NCI-H1092 (cell line): ENCODE measurements at places on chromosomes 7 and 10.

GRCh38 chr10:11293332-11293731, 275.7 kb downstream of the CELF2 start:
- DNase-seq, result no peak

- DNase-seq, result no peak
Measured at GRCh38 chr7:117061751-117062150, 108.5 kb downstream of the ST7 start.

GRCh38 chr10:18437486-18437885, 213.9 kb downstream of the NSUN6 start:
- DNase-seq, result no peak

DNA sequence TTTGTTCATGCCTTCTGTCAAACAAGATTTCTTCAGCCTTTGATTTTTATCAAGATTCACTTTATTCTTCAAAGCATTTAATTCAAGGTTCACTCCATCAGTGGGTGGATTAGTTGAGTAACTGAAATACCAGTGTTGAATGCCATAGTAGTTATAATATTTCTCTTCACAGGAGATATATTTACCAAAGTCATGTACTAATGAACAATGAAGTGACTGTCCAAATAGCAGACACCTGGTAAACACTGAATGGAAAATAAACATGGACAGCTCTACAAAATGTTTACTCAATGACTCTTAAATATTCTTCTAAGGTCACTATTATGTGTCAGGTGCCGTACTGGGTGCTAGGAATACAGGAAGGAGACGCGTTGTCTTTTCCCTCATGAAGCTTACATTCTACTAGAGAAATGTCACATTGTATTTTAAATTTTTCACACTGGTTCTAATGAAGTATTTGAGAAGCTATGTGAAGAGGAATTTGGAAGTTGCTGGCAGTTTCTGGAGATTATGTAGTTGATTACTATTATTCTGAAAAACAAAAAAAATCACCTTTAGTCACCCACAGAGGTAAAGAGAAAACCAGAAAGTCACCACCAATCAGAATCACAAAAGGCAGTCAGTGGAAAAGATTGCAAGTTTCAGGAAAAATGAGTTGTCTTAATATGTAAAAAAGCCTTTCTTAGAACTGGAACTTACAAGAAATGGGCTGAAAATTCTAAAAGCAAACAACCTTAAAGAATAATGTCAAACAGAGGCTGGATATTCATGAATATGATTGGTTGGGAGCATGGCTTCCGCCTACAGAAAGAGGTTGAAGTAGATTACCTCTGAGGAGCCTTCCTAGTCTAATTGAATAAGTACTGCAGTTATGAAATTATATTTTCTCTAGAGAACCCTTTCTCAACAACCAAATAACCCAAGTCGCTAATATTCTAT, 84.5 kb downstream of the RTKN2 start:
- DNase-seq, result no peak

DNA sequence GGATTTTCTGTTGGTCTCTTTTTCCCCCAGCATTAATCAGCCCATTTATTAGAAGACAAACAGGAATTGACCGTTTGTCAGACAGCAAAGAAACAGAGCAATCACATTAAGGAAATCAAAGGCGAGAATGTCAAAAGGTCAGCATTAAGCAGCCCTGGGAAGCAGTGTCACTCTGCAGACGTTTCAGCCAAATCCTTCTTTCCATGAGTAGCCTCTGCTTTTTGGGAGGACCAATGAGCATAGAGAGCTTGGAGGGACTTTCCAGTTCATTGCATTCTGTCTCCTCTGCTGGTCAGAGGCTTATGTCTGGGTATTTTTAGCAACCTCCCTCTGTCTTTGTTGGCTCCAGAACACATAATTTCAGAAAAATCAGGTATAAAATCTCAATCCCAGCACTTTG, 481.4 kb downstream of the GALNT17 start:
- no peak for DNase-seq

GRCh38 chr10:94859086-94859485, 79.4 kb upstream of the CYP2C9 start:
- DNase-seq, result no peak

- DNase-seq, result no peak
Measured at GRCh38 chr7:30702200-30702599, 19.9 kb upstream of the CRHR2 start.

GRCh38 chr7:102890292-102890970, 22.4 kb upstream of the LRRC17 start:
- no peak for DNase-seq

- no peak for DNase-seq
Measured at GRCh38 chr10:48456361-48456804, 148.5 kb downstream of the ARHGAP22 start.

GRCh38 chr10:58780476-58780875, 267.8 kb downstream of the BICC1 start:
- no peak for DNase-seq

DNA sequence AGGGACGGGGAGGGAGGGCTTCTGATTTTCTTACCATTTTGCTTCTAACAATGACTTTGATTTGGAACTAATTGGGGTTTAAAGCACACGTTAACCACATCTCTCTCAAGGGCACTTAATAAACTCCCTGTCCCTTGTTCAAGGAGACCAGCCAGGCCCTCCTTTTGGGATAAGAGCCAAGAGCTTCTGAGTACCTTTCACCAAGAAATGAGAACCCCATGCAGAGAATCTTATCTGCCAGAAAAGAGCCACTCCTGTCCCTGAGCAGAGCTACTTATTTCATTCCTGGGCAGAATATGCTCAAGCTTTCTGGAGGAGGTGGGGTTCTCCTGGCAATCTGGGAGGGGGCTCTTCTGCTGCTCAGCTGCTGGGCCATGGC, 574.6 kb downstream of the GALNT17 start:
- DNase-seq, result no peak

- DNase-seq, result no peak
Measured at GRCh38 chr7:22683379-22683778, 43.6 kb upstream of the IL6 start.

DNA sequence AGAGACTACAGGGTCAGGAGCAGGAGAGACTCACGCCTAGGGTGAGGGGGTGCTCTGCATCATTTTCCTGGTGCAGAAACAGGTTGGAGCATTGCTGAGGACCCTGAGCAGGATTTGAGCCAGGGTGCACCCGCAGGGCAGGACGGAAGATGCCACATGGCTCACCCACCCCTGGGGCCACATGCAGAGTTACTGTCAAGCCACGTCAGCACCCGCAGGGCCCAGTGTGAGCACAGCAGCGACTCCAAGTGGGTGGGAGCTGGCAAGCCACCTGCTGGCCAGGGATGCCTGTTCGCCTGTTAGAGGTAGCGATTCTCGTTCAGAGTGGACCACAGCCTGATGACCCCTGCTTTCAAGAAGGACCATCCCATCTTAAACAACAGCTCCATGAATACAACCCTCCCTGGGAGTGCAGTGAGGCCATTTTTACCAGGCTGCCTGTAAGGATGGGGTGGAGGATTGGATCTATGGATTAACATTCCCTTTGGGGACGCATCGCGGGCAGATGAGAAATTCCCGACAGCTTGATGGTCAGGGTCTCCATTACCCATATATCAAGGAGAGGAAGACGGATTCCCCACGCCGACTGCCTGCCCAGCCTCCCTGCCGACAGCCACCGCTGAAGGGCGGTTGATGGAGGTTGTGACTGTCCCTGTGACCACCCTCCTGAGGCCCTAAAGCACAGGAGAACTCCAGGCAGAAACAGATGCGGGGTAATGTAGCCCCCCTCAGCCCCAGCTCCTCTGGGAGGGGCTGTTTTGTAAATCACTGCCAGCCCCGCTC, 101.1 kb upstream of the RET start:
- DNase-seq, result no peak

DNA sequence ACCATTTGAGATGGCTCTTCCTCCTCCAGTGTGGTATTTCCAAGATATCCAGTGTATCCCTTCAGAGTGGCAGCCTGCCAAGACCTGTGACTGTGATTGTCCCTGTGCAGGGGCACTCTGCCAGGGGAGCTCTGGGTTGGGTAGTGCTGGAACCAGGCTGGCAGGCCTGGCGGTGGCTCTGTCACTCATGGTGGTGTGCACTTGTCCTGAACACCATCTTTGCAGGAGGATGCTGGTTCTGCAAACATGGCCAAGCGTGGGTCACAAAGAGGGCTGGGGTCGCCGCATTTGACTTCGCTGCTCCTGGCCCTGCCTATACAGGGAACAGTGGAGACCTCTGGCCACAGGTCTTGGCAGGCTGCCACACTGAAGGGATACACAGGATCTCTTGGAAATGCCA, 205.2 kb downstream of the PRPF18 start:
- peak; percentile 44 for DNase-seq
